HFFc6 (cell line): ENCODE measurements at places on chromosomes 2 and 18.

DNA sequence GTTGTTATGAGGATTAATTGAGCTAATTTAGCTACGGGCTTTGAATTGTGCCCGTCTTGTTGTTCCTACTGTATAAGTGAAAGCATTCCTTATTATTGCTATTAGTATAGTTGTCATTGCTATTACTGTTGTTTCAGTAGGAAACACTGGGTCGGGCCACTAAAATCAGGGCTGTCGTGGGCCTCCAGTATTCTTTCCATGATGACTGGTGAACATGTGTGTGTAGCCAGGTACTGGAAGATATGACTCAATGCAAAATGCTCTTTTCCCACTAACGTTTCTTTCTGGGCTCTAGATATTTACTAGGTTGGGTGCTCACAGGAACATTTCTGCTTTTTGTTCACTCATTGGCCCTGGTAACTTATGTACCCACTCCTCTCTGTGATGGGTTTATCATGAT, 4.9 kb downstream of the TTL start:
- H3K27ac ChIP-seq, result no peak overlapping the region
- DNase-seq, result no peak
- no peak overlapping the region for H3K4me3 ChIP-seq
- peaks cover 44% of the 10 kb centered on the region for H3K4me1 ChIP-seq
- H3K36me3 ChIP-seq, result peaks cover 17% of the 10 kb centered on the region

DNA sequence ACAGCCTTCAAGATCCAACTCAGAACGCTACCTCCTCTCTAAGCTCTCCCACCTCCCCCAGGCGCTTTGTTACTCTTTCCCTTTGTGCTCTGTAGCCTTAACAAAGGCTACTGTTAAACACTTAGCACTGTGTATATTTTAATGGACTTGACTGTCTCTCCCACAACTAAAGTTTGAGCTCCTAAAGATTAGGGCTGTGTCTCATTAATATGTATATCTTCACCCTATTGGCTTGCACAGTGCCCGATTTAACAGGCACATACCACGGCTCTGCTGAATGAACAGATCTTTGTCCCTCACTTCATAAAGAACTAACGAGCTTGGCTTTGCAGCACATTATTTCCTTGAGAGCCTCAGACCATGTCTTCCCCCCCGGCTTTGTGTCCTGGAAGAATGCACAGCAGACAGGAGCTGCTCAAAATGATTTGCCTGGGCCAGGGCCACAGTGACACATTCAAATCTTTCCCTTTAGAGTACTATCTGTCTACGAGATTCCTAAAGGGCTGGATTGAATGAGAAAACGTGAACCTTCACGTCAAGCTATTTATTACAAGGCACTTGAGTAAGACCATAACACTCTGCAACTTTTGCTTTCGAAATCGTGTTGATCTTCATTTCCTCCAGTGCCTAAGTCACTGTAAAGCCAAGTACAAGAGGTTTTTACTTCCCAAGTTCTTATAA, 22.1 kb downstream of the ABHD3 start:
- peak; percentile 45 for DNase-seq
- H3K4me1 ChIP-seq, result peaks cover 12% of the 10 kb centered on the region
- no peak overlapping the region for H3K27ac ChIP-seq
- no peak overlapping the region for H3K4me3 ChIP-seq

- H3K4me1 ChIP-seq, result peaks cover 20% of the 10 kb centered on the region
- H3K36me3 ChIP-seq, result peaks cover 53% of the 10 kb centered on the region
- no peak for DNase-seq
- H3K27ac ChIP-seq, result peak overlapping the region; percentile 65
- H3K27me3 ChIP-seq, result peaks cover 6% of the 10 kb centered on the region
Observed at GRCh38 chr2:9327873-9328352, 95.4 kb downstream of the ITGB1BP1 start.

- H3K36me3 ChIP-seq, result peaks cover under 1% of the 10 kb centered on the region; the same call in 1 of the 2 replicates
- no peaks in the 10 kb centered on the region for H3K4me1 ChIP-seq
- no peak overlapping the region for H3K27ac ChIP-seq
- H3K27me3 ChIP-seq, result peaks cover 2% of the 10 kb centered on the region
- no peak overlapping the region for H3K4me3 ChIP-seq
Observed at GRCh38 chr2:16186661-16187481, 246.5 kb downstream of the MYCN start.

- DNase-seq, result peak; percentile 49
- peaks cover 12% of the 10 kb centered on the region for H3K4me1 ChIP-seq
Observed at GRCh38 chr2:106030287-106031268, 163.5 kb downstream of the UXS1 start.

DNA sequence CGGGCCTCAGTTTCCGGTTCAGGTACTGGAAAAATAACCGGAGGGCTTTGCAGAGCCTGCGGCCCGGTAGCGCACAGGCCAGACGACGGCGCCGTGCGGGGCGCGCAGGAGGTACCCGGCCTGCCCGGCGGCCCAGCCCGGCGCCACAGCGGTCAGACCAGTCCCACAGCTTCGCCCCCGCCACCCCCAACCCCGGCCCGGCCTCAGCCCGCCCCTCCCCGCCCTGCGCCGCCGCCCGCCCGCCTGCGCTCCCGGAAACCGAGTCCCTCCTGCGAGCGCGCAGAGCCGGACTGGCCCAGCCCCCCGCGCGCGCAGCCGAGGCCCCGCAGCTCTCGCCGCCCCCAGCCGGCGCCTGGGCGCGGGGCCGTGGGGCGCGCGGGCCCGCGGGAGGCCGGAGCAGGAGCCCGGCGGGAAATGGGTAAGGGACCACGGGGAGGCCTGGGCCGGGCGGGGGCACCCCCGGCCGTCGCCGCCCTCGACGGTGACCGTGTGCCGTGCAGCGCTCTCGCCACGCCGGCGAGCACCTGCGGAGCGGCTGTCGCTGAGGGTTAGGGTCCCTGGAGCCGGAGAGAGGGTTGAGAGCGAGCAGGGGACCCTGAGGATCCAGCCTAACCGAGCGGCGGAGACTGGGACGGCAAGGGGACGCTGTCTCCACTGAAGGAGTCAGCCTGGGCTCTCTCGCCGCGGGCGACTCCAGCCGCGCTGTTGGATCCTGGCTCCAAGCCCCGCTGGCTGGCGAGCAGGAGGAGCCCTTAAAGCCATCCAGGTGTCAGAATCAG, 16.5 kb upstream of the PSD4 start:
- DNase-seq, result no peak
- H3K27ac ChIP-seq, result no peak overlapping the region
- H3K4me3 ChIP-seq, result peak overlapping the region; percentile 79
- H3K36me3 ChIP-seq, result no peaks in the 10 kb centered on the region
- peaks cover 19% of the 10 kb centered on the region for H3K4me1 ChIP-seq

DNA sequence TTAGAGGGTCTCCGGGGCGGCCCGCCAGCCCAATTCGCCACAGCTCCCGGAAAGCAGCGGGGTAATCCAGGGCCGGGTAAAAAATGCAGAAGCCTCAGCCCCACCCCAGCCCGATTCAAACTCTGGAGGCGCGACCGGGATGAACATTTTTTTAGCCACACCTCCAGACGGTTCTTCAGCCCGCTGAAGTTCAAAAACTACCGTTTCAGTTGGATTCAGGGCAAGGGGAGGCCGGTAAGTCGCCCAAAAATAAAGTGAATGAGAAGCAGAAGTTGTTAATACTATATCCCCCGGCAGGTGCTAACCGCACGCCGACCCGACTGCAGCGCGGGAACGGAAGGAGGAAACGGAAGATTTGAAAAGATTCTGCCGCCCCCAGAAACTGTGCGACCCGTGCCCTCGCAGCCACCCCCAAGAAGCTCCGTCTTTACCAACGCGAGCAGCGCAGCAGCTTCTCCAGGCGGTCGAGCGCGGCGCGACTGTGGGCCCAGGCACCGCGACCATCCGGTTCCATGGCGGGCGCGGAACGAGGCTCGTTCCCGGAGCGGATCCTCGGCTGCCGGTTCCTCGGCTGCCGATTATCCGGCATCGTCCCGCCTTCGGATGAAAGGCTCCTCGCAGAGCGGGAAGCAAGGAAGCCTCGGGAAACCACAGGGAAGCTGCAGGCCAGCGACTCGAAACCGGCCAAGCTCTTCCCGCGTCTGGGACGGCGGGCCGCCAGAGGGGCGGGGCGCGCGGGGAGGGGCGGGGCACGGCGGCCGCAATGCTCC, at the start of gene BARD1:
Gene BARD1 (minus strand): TSS at position 703 of the 770 bp plus-strand sequence. CDS start 114 bp downstream, at position 589.
- H3K4me1 ChIP-seq, result peaks cover 40% of the 10 kb centered on the region
- H3K27ac ChIP-seq, result peak within 1 kb of the TSS; percentile 92
- H3K27me3 ChIP-seq, result peaks cover 3% of the 10 kb centered on the region; the same call in 1 of the 2 replicates
- H3K4me3 ChIP-seq, result peak within 1 kb of the TSS; percentile 95

DNA sequence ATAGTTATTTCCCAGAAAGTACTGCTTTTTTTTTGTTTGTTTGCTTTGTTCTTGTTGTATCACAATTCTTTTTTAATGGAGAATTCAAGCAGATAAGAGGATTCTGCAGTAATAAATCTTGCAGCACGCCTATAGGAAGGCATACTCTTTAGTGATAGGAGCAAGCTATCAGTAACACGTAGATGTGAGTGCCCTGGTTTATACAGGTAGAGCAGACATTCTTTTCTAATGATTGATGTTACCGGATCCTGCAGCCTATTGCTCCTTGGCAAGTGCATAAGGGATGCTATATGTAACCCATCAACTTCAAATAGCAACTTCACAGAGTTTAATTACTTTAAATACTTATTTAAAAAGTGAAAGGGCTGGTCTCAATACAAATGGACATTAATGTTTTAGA, 834.2 kb upstream of the GCFC2 start:
- H3K27ac ChIP-seq, result no peak overlapping the region
- H3K27me3 ChIP-seq, result no peaks in the 10 kb centered on the region
- H3K4me3 ChIP-seq, result no peak overlapping the region
- no peak for DNase-seq

DNA sequence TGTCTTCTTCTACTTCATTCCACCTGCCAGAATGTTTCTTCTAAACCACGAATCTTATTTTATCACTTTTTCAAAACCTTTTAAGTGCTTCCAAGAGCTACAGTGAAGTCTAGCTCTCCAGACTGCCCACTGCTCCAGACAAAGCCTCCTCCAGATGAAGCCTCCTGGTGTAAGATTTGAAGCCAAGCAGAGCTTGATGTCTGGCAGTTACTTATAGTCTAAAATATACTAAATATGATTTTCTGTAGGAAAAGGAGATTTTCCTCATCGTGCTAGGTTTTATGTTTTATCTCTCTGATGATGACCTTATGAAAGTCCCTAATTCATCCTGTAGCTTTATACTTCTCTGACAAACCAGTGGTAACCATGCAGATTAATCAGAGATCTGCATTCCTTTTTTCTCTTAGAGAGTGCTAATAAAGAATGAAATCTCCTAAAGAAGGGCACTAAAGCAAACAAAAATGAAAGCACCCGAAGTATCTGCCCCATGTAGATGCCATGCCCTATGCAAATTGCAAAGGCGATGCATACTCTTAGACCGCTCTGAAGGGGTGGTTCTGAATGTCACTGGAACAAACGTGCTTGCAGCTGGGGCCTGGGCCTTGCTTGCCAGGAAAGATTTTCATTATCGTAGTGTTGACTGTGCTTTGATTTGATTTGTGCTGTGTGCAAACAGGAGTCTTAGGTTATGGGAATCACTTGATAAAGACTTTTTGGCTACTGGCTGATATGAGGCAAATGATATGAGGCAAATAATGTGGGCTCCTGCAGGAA, 314.2 kb downstream of the PID1 start:
- no peak overlapping the region for H3K4me3 ChIP-seq
- no peaks in the 10 kb centered on the region for H3K36me3 ChIP-seq
- no peaks in the 10 kb centered on the region for H3K4me1 ChIP-seq
- H3K27me3 ChIP-seq, result no peaks in the 10 kb centered on the region
- DNase-seq, result no peak
- no peak overlapping the region for H3K27ac ChIP-seq

DNA sequence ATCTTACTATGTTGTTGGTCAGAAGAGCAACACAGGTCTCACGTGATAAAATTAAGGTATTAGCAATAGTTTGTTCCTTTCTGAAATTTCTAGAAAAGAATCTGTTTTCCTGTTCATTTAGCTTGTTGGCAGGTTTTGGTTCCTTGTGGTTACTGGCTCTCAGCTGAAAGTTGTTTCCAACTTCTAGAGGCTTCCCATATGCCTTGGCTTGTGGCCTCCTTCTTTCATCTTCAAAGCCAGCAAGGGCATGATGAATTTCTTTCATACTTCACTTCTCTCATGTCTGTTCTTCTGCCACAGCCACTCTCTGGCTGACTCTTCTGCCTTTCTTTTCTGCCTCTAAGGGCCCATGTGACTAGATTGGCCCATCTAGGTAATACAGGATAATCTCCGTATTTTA, 193.7 kb downstream of the TRIB2 start:
- no peak overlapping the region for H3K27ac ChIP-seq
- no peak for DNase-seq
- H3K27me3 ChIP-seq, result no peaks in the 10 kb centered on the region; the same call in 1 of the 2 replicates
- H3K4me3 ChIP-seq, result no peak overlapping the region

GRCh38 chr2:70922235-70923234, 13.2 kb upstream of the ATP6V1B1 start:
- H3K27me3 ChIP-seq, result peaks cover 5% of the 10 kb centered on the region
- DNase-seq, result no peak
- no peaks in the 10 kb centered on the region; the same call in 1 of the 2 replicates for H3K36me3 ChIP-seq
- no peak overlapping the region for H3K4me3 ChIP-seq
- H3K27ac ChIP-seq, result no peak overlapping the region

DNA sequence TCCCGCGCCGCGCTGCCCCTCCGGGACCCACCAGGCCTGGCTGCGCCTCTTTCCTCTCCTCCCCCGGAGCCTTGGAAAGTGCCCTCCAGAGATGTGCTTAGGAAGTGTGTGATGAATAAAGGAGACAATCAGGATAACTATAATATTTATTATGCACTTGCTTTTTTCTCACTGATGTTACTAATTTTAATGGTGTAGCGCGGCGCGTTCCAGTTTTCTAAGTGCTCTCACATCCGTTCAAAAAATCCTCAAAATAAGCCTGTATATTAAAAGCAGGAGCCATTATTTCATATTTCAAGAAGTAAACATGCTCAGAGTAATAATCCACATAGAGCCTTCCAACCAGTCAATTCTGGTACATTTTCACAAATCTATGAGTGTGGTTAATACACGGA, 941 bp upstream of the MPPE1 start:
- peaks cover 2% of the 10 kb centered on the region; the same call in 1 of the 2 replicates for H3K27me3 ChIP-seq
- H3K4me3 ChIP-seq, result peak overlapping the region; percentile 86
- peaks cover 21% of the 10 kb centered on the region for H3K4me1 ChIP-seq
- peaks cover 5% of the 10 kb centered on the region; the same call in 1 of the 2 replicates for H3K36me3 ChIP-seq
- DNase-seq, result no peak

GRCh38 chr2:97734061-97735051, 21.0 kb downstream of the ZAP70 start:
- H3K4me3 ChIP-seq, result no peak overlapping the region
- H3K4me1 ChIP-seq, result no peaks in the 10 kb centered on the region
- DNase-seq, result no peak
- H3K27me3 ChIP-seq, result peaks cover 10% of the 10 kb centered on the region
- H3K27ac ChIP-seq, result no peak overlapping the region

- DNase-seq, result no peak
- H3K36me3 ChIP-seq, result peaks cover 36% of the 10 kb centered on the region
- peaks cover 45% of the 10 kb centered on the region for H3K4me1 ChIP-seq
- no peaks in the 10 kb centered on the region; the same call in 1 of the 2 replicates for H3K27me3 ChIP-seq
Observed at GRCh38 chr2:18558458-18558857, 2.0 kb downstream of the RDH14 start.

- peaks cover 7% of the 10 kb centered on the region for H3K4me1 ChIP-seq
- DNase-seq, result no peak
- no peak overlapping the region for H3K27ac ChIP-seq
- no peaks in the 10 kb centered on the region for H3K36me3 ChIP-seq
- no peak overlapping the region for H3K4me3 ChIP-seq
Observed at GRCh38 chr18:49355028-49355427, 105.4 kb downstream of the DYM start.

GRCh38 chr2:50221106-50221505, 810.8 kb downstream of the NRXN1 start:
- no peak overlapping the region for H3K4me3 ChIP-seq
- no peaks in the 10 kb centered on the region for H3K36me3 ChIP-seq
- no peak overlapping the region for H3K27ac ChIP-seq
- H3K4me1 ChIP-seq, result no peaks in the 10 kb centered on the region
- DNase-seq, result no peak

- peak; percentile 45 for DNase-seq
- no peak overlapping the region for H3K4me3 ChIP-seq
- peaks cover 8% of the 10 kb centered on the region; the same call in 1 of the 2 replicates for H3K4me1 ChIP-seq
- H3K27me3 ChIP-seq, result no peaks in the 10 kb centered on the region; the same call in 1 of the 2 replicates
- H3K36me3 ChIP-seq, result no peaks in the 10 kb centered on the region
Observed at GRCh38 chr2:156589381-156590079, 153.4 kb downstream of the GPD2 start.
